ENCODE measurements at places on chromosomes 4 and X. TPM values are rescaled to one million over a fixed set of nuclear protein-coding genes. Genes with fewer than 3 reads are reported as not detected.

The SSX2B gene
- 0.09 TPM for polyA plus RNA-seq

GRCh38 chrX:98077440-98077839 lies 1193.7 kb downstream of the RPA4 start:
- no peak for DNase-seq

DNA sequence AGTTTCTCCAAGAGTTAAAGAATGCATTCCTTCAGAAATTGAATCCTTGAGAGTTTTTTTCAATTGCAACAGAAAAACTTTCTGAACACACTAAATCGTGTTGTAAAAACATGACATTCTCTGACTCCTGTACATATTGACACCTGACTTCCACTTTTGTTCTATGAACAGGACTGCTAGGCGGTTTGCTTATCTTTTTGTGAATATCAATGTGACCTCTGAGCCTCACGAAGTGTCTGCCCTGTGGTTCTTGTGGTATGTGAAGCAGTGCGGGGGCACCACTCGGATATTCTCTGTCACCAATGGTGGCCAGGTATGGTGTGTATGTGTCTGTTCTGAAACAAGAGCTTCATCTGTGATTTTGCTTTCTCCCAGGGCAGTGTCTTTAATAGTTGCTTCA lies 71.9 kb downstream of the MAOA start:
- DNase-seq, result no peak

- DNase-seq, result no peak
These were observed 278.1 kb downstream of the NKX6-1 start for GRCh38 chr4:84220990-84221389.

- DNase-seq, result no peak
These were observed 33.1 kb downstream of the PDK3 start for GRCh38 chrX:24498181-24498580.
